ENCODE measurements at places on chromosomes 5 and 9. TPM values are rescaled to one million over a fixed set of nuclear protein-coding genes. Genes with fewer than 3 reads are reported as not detected.

The MLANA gene
- 0.06 TPM for polyA plus RNA-seq

The PRSS3 gene
- not detected for polyA plus RNA-seq

The IL7R gene
- 569 TPM for polyA plus RNA-seq

The MED22 gene
- 20.6 TPM for polyA plus RNA-seq

The HRH2 gene
- 8.6 TPM for polyA plus RNA-seq

The NSD1 gene
- 42.7 TPM for polyA plus RNA-seq

The ARHGEF37 gene
- not detected for polyA plus RNA-seq

The ATOSB gene
- polyA plus RNA-seq: 2.6 TPM

The GMCL2 gene
- not detected for polyA plus RNA-seq

The PLK2 gene
- polyA plus RNA-seq: 1.0 TPM

The JADE2 gene
- polyA plus RNA-seq: 38.9 TPM

The KLF4 gene
- not detected for polyA plus RNA-seq

The PCDHGB7 gene
- not detected for polyA plus RNA-seq

The KCNMB1 gene
- polyA plus RNA-seq: 0.06 TPM

The EMB gene
- 164 TPM for polyA plus RNA-seq

The HTR4 gene
- not detected for polyA plus RNA-seq

The SH3PXD2B gene
- 0.10 TPM for polyA plus RNA-seq
